ENCODE measurements at places on chromosomes 12 and 14.

- DNase-seq: no peak
Measured at GRCh38 chr14:90295870-90296516, 35.7 kb downstream of the NRDE2 start.

- DNase-seq: no peak
Measured at GRCh38 chr12:805022-805632, 52.7 kb downstream of the WNK1 start.

- DNase-seq: no peak
Measured at GRCh38 chr14:105193916-105194782, 13.0 kb upstream of the NUDT14 start.

- no peak for DNase-seq
Measured at GRCh38 chr14:61638595-61639387, 56.5 kb upstream of the HIF1A start.

- no peak for DNase-seq
Measured at GRCh38 chr14:101972126-101972866, 7.9 kb downstream of the DYNC1H1 start.

GRCh38 chr14:21525962-21526671 lies at the start of gene SALL2:
Gene SALL2 (minus strand): TSS chr14:21526346. CDS start chr14:21526127, 219 bp downstream.
- DNase-seq: peak; percentile 47

- no peak for DNase-seq
Measured at GRCh38 chr14:88470542-88471440, 84.0 kb downstream of the PTPN21 start.

GRCh38 chr12:1022032-1022970 lies 31.3 kb downstream of the ERC1 start:
- no peak for DNase-seq

DNA sequence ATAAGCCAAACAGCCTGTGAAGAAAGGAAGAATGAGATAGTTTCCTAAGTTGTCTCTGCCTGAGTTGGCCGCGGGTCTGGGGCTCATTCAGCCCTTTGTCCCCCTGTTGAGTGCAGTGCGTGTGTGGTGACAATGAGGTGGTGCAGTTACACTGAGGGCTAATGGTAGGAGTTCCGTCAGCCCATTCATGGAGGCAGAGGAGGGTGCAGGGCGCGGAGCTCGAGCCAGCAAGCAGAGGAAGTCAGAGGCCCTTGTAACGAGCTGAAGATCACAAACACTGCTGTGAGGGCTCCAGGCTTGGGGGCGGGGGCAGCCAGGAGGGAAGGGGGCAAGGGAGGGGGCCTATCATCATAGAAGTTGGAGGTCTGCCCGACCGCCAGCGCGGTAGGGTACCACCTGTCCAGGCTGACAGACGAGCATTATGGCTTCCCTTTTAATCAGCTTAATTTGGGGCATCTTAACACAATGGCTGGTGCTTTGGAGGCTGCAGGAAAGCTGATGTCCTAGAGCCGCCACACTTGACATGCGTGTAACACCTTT lies 20.5 kb downstream of the CCND2 start:
- DNase-seq: no peak

DNA sequence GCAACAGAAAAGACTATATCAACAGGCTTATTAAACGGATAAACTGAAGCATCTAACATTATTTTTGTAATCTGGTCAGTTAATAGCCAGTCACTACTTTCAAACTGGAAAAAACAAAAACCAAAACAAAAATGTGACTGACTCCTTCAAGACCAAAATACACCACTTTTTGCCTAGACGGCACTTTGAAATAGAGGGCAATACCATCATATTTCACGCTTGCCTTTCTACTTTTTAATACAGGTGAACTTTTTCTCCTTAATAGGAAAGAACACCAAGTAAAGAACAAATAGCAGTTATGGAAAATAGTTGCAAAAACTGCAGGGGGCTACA lies 550 bp upstream of the NUP107 start:
- no peak for DNase-seq

DNA sequence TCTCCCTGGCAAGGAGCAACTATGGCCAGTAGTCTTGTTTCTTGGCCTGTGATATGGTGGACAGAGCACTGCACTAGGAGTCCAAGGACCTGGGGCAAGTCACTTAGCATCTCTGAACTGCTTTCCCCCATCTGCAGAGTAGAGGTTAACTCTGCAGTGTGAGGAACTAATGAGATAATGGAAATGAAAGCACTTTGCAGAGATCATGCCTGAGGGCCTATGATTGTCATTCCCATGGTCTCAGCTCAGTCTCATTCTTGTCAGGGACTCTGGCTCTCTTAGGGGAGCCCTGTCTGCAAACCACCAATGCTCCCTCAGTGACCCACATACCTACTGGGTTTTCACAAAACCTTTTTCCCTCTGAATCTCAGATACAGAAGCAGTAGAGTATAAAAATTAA lies 6.5 kb upstream of the PNMA1 start:
- no peak for DNase-seq

- DNase-seq: no peak
Measured at GRCh38 chr12:3551386-3551785, 60.4 kb downstream of the PRMT8 start.

DNA sequence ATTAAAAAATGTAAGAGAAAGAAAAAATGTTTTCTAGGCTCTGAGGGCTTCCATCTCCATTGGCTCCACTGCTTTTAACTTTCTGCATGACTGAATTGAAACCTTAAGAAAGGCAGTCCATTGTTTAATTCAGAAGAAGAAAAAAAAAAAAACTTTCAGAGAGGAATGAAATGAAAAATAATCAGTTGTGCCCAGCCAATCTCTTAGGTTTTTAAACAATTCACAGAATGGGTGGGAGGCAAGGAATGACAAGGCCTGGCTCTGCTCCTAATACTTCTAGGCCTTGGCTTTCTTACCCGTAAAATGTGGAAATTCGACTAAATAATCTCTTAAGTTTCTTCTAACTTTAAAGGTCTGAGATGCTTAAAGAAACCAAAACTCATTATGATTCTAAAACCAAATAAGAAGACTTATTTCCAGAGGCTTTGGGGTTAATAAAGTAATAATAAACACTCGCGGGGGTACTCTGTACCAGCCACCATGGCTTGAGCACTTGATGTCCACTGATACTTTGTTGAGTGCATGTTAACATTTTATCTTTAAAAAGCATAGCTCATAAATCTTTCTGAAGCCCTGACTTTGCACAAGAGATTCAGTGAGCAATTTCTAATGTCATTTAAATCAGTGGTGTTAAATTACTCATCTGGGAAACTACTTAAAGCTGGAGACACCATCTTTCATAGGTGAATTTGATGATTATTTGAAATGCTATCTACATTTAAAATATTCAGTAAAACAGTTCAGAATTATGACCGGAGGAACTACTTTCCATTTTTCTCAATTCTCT lies 49.6 kb downstream of the STON2 start:
- DNase-seq: no peak

- no peak for DNase-seq
Measured at GRCh38 chr12:88684170-88684569, 103.9 kb upstream of the KITLG start.

DNA sequence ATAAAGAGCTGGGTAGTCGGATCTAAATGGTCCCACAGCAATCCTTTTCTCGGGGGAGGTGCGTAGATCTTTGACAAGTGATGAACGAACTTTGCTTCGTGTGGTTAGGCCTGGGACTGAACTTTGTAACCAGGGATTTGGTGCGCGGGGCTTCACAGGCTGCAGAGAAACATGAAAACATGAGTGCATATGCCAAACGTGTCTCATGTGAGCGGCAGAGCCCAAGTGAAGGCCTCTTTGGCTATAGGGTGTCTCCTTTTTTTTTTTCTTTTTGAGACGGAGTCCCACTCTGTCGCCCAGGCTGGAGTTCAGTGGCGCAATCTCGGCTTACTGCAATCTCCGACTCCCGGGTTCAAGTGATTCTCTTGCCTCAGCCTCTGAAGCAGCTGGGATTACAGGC lies 12.0 kb upstream of the RIOX1 start:
- no peak for DNase-seq

DNA sequence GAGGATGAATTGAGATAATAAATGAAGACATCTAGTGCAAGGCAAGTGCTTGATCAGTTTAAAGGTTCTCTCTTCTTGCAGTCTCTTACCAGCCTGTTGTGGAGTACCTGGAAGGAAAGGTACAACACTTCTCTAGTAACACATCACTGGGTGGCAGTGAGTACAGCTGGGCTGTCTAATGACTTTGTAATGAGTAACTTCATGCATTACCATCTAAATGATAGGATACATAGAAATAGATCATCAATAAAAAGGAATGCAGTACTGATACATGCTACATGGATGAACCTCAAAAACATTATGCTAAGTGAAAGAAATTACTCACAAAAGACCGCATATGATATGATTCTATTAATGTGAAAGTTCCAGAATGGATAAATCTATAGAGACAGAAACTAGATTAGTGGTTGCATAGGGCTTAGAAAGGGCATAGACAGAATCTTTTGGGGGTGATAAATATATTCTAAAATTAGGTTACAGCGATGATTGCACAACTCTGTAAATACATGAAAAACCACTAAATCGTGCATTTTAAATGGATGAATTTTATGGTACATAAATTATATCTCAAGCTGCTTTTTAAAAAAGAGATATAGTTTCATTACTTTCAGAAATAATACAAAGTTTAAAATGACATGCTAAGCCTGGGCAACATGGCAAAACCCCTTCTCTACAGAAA lies 224.4 kb downstream of the CHST11 start:
- peak; percentile 41 for DNase-seq

DNA sequence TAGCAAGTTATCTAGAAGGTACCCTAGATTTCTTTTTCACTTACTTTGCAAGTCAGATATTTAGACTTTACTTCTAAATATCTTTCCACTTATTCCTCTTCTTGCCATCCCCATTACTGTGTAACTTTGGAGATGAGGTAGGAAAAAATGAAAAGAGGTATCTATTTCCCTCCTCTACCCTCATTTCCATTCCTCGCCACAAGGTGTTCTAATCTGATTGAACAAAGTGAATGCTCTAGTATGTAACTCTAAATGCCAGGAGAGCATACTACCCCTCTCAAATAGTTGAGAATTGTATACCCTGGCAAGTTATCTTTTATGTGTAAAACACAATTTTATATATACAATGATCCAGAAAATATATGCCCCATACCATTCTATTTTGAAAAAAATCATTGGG lies 1.7 kb upstream of the LDHB start:
- no peak for DNase-seq

- peak; percentile 31 for DNase-seq
Measured at GRCh38 chr12:15580431-15580830, 208.8 kb downstream of the EPS8 start.

DNA sequence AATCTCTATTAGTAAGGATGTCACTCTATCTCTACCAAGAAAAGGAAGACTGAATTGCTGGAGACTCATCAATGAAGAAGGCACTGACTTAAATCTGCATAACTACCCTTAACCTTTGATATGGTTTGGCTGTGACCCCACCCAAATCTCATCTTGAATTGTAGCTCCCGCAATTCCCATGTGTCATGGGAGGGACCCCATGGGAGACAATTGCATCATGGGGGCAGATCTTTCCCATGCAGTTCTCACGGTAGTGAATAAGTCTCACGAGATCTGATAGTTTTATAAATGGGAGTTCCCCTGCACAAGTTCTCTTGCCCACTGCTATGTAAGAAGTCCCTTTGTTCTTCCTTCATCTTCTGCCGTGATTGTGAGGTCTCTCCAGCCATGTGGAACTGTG lies 73.4 kb upstream of the PPM1H start:
- no peak for DNase-seq

DNA sequence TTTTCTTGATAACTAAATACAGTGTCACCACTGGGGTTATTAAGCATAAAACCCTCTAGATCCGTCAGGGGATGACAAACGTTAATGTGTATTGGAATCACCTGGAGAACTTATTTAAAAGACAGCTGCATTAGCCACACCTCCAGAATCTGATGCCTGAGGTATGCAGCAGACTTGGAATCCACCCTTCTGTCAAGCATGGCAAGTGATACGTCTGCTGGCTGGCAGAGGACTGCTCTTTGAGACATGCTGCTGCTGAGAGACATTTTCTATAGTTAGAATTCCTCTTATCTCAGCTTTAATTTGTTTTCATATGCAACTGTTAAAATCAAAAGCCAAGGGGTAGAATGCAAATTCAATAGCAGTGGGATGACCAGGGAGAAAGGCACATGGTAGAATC lies 496.3 kb downstream of the NELL2 start:
- no peak for DNase-seq

DNA sequence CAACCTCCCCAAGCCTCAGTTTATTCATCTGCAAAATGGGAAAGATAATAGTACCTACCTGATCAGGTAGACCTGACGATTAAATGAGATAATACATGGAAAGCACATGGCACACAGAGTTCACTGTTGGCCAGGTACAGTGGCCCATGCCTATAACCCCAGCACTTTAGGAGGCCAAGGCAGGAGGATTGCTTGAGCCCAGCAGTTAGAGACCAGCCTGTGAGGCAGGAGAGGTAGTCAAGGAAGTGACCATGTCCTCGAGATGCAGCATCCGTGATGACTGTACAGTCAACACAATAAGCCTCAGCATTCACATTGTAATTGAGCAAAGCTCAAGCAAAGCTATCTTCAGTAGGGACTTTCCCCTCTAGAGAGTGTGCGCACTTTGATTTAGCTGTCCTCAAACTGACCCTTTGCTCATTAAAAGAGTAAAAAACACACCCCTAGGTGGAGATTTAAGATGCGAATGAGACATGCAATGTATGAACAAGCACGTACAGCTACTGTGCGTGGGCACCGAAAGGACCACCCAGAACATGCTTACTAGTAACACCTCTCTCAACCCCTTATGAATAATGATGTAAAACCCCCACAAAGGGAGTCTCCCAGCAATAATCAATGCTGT lies 9.9 kb downstream of the ISCU start:
- peak; percentile 42 for DNase-seq

DNA sequence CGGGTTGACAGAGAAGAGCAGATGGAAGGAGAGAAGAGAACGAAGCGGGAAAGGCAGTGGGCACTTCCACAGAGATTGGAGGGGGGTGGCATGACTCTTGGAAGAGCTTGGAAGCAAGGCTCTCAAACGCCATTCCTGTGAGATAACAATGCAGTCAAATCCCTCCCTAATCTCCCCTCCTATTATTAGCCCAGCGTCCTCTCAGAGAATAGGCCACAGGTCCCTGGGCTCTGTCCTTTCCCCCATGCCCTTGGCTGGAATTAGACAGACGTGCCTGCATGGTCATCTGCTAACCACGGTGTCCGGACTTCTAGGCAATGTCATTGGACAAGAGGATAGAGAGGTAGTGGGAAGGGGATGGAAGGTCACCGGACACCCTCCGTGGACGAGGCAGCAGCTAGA lies 8.0 kb upstream of the MYH7 start:
- no peak for DNase-seq

Data from activated CD4-positive, alpha-beta T cell treated with anti-CD3 and anti-CD28 coated beads, Interleukin-10, Interleukin-2, amounts not matched to agents 100 ng/mL and 50 ng/mL, durations not matched to agents 16 hours and 8 hours (primary cell).